ACHN (cell line): ENCODE measurements at places on chromosomes 7 and 10.

DNA sequence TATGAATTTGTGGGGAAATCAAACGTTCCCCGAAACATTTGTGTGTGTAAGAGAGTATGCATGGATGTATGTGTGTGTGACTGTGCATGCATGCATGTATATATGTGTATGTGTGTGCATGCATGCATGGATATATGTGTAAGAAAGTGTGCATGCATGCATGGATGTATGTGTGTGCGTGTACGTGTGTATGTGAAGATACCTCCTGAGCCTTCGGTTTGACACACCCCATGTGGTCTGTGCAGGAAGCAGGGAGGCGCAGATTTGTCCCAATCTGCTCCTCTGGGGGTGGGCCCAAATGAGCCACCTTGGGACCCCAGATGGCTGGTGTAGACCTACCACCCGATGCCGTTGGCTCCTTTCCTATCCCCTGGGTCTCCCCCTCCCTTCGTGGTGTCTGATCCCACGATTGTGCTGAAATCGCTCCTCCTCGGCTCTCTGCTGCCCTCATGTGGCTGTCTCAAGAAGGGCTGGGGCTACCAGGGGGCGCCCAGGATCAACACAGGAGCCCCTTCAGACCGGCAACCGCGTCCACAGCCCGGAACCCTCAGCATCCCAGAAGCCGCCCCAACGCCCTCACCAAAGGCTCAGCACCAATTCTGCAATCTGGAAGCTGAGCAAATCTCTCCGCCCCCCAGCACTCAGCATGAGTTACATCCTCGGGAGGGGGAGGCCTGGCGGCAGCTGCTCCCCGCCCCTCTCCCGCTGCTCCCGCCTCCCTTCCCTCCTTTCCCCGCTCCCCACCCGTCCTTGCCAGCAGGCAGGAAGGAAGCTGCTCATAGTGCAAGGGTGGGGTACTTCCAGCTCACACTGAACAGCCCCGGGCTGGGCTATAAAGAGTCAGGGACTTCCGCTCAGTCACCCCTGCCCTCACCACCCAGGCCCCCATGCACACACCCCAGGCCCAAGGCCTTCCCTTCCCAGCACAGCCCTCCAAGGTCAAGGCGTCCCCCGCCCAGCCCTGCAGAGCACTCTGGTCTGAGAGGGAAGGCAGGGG is 2.3 kb upstream of the NOS3 start:
- peak; percentile 47 for DNase-seq

DNA sequence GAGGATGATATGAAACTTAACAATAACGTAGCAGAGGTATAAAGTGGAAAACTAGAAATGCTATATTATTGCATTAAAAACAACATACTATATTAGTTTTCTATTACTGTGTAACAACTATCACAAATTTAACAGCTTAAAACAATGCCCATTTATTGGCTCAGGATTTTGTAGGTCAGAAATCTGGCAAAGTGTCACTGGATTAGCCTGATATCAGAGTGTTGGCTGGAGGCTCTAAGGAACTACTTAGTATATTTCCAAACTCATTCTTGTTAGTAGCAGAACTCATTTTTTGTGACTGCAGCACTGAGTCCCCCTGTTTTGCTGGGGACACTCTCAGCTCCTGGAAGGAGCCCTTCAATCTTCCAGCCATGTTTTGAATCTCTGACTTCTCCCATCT is 306.8 kb downstream of the ETV1 start:
- DNase-seq = no peak

- DNase-seq = no peak
These were observed 65.8 kb upstream of the ELMO1 start for GRCh38 chr7:37514497-37514896.

DNA sequence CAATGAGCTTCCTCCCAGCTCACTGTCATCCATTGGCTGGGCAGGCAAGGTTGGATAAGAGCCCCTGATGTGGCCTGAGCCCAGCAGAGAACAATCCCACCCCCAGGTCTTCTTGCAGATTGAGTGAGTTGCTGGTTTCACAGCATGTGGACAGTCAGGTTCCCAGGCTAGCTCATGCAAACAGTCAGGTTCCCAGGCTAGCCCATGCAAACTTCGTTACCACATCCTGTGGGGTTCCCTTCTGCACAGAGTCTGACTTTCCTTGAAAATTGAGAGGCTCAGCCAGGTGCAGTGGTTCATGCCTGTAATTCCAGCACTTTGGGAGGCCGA is 67.1 kb downstream of the TMEM130 start:
- DNase-seq = no peak

GRCh38 chr10:47287805-47288204 is 12.2 kb upstream of the GDF10 start:
- DNase-seq = no peak

DNA sequence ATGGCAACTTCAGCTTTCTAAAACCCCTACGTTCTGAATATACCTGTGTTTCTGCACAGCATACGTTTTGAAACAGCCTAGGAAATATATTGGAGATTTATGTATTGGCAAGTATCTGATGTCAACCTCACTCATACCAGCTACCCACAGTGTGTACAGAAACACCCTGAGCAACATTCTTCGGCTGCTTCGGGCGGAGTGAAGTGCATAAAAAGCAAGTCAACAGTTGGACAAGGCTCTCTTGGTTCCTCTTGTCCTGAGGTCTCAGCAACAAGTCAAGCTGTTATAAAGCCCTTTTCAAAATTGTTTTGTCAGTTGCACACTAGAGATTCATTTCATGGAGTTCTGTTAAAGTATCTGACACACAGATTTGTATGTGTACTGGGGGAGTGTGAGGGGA is 40.0 kb upstream of the PAPSS2 start:
- DNase-seq = no peak

DNA sequence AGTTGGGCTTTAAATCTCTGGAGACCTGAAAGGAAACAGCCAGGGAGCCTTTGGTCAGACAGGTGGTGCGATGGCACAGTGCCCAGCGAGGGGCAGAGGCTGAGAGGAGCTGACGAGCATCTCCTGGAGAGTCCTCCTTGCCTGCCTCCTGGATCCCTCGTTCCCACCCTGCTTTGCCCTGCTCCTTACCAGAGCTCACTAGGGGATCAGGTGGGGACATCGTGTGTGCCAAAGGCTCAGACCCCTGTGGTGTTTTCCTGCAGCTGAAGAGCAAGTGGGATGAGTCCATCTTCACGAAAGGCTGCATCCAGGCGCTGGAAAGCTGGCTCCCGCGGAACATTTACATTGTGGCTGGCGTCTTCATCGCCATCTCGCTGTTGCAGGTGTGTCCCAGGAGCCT is 21.8 kb upstream of the SH2D4B start:
- no peak for DNase-seq

- no peak for DNase-seq
These were observed 2.9 kb downstream of the COA1 start for GRCh38 chr7:43726466-43726865.

- no peak for DNase-seq
These were observed 278.3 kb upstream of the ZNF32 start for GRCh38 chr10:43926875-43927406.

DNA sequence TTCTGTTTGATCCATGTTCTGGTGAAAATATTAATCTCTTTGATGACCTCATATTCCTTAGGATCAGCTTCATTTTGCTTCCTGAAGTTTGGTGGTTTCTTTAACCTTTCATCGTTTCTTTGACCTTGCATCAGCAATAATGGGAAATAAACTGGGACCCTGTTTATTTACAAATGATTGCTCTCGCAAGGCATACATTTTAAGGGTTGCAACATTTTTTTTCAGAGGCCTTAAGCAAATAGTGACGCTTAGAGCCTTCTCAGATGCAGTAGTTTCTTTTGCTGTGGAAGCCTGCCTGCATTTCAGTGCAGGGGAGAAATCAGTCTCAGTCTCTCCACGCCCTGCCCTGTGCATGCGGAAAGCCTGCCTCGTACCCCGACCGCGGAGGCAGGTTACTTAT is 139.1 kb upstream of the NPS start:
- no peak for DNase-seq

GRCh38 chr10:78231327-78231726 is 197.7 kb downstream of the RPS24 start:
- no peak for DNase-seq

- no peak for DNase-seq
These were observed 251.2 kb upstream of the GRB10 start for GRCh38 chr7:51033727-51034520.

DNA sequence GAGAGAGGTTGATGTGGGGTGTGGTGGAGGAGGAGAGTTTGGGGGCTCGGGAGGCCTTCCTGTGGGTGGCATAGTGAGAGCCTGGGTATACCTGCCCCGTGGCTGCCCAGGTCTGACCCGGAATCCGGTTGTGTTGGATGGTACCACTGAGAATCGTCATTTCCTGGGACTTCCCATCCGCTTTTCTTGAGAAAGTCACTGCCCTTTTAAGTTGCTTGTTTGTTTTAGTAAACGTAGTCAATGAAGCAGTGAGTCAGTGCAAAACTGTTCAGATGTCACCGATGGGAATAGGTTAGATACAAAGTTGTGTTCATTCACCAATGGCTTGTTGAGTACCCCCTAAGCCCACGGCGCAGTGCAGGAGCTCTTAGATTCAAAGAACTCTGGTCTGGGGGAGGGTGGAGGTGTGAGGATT is 285.8 kb downstream of the CAMK1D start:
- peak; percentile 27 for DNase-seq

DNA sequence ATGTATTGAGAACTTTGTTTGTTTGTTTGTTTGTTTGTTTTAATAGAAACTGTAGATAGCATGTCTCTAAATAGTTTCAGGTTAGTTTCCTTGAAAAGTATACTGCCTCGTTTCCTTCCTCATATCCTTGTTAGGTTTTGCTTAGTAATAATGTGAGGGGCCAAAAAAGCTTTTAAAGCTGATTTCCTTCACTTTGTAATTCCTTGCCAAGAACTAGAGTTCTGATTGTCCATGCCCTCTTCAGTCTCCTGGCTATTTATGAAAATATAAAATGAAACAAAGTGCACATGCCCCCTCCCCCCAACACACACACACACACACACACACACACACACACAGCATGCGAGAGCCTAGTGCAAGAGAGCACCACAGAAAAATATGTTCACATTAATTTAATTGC is 115.8 kb downstream of the FZD1 start:
- no peak for DNase-seq

DNA sequence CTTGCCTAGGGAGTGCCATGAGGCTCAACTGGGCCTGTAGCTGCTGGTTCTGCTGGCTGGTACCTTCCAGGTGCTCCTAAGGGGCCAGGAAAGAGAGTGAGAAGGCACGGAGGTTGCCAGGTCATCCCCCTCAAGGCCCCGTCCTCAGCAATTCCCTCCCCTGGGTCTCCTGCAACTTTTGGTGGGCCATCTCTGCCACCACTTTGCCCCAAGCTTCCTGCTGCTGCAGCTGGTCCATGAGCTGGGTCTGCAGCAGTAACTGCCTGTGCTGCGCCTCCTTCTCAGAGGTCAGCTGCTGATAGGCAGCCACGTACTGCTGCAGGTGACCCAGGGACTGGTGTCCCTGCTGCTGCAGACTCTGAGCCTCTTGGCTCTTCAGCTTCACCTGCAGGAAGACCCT is 17.3 kb upstream of the MTPAP start:
- no peak for DNase-seq

- DNase-seq = no peak
These were observed 366.2 kb downstream of the WDR11 start for GRCh38 chr10:121217331-121217730.

DNA sequence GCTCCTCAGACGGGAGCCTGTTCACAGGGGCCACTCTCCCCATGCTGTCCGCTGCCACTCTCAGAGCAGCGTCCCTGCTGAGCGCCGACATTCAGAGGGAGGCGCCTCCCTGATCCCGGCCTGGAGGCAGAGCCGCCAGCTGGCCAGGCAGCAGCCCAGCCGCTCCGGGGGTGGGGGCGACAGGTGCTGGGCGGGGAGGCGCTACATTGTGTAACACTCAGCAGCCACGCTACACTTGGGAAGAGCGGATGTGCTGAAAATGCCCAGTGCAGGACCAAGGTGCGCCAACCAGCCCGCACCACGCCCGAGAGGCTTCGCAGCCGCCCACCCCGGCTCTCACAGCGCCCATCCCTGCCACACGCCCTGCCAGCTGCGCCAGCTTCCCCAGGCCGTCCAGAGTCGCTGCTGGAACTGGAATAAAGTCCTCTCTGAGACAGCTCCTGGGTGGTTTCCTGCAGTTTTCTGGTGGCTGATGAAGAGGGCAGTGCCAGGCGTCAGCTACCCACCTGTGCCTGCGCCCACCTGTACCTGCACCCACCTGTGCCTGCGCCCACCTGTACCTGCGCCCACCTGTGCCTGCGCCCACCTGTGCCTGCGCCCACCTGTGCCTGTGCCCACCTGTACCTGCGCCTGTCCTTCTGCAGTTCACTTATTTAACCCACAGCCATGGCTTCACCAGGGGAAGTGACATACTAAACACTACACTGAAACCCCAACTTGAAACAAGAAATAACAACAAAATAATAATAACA is 25.7 kb downstream of the STK32C start:
- DNase-seq = no peak
